ENCODE measurements at places on chromosomes 6 and 20.
A peak's percentile ranks its signal among the peaks of the same experiment; 100 is the strongest.

- H3K36me3 ChIP-seq, result no peaks in the 10 kb centered on the region
- no peak overlapping the region for H3K27ac ChIP-seq
- H3K4me1 ChIP-seq, result peaks cover 24% of the 10 kb centered on the region
- no peak overlapping the region for H3K4me3 ChIP-seq
- H3K27me3 ChIP-seq, result no peaks in the 10 kb centered on the region
Measured at GRCh38 chr6:116165596-116165995, 39.7 kb upstream of the COL10A1 start.

DNA sequence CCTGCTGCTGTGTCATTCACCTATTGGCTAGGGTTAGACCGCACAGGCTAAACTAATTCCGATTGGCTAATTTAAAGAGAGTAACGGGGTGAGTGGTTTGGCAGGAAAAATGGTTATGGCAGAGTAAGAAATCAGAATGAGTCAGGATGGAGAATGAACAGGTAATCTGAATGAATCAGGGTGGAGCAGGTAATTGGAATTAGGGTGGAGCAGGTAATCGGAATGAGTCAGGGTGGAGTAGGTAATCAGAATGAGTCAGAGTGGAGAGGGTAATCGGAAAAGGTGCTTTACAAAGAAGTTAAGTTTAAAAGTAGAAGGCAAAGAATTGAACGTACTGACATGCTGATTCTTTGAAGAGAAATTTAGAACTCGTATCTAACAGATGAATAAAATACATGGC is 11.7 kb downstream of the SLC35A1 start:
- peaks cover 6% of the 10 kb centered on the region for H3K4me1 ChIP-seq
- H3K36me3 ChIP-seq, result no peaks in the 10 kb centered on the region
- no peaks in the 10 kb centered on the region for H3K27me3 ChIP-seq
- no peak for DNase-seq
- no peak overlapping the region for H3K4me3 ChIP-seq

DNA sequence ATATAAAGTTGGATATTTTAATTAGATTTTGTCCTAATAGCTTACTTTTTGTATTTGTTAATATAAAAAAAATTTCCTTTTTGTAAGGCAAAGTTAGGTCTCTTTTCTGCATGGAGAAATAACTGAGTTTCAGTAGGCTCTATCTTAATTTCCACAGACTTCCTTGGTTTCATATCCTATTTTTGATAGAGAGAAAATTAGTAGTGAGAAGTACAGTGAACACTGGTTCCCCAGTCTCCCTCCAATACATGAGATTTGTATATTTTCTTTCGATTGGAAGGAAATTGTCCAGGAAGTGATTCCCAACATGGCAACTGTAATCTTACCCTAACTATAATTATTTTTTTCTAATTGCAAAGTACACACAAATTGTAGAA is 26.4 kb downstream of the TRIM27 start:
- H3K36me3 ChIP-seq, result peaks cover 47% of the 10 kb centered on the region
- peak overlapping the region; percentile 98 for H3K4me3 ChIP-seq
- H3K4me1 ChIP-seq, result peaks cover 14% of the 10 kb centered on the region
- H3K27me3 ChIP-seq, result no peaks in the 10 kb centered on the region

DNA sequence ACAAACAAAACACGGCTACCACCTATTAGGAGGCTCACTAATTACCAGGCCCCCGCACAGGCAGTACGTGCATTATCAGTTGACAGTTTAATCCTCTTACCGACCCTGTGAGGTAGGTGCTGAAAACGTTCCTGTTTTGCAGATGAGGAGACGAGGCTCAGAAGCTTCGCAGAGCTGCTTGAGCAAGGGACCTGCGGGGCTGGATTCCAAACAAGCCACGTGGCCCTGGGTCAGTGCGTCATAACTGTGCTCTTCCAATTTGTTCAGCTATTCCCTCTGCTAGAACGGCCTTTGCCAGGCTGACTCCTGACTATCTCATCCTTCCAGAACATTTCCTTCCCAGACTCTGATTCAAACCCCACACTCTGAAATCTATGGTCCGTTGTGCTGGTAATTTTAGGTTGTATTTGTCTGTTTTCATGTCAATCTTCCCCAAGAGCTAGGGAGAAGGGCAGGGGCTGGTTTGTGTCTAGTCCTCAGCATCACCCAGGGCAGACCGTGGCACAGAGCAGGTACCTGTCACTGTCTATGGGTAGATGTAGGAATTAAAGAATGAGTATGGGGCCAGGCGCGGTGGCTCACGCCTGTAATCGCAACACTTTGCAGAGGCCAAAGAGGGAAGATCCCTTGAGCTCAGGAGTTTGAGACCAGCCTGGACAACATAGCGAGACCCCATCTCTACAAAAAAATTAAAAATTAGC is 28.8 kb upstream of the TLDC2 start:
- DNase-seq, result no peak
- peaks cover 4% of the 10 kb centered on the region for H3K4me1 ChIP-seq
- H3K4me3 ChIP-seq, result no peak overlapping the region
- no peaks in the 10 kb centered on the region for H3K27me3 ChIP-seq
- H3K36me3 ChIP-seq, result no peaks in the 10 kb centered on the region

GRCh38 chr20:8693709-8694108 is 375.2 kb upstream of the PLCB4 start:
- no peak overlapping the region for H3K4me3 ChIP-seq
- no peaks in the 10 kb centered on the region for H3K4me1 ChIP-seq
- peaks cover 4% of the 10 kb centered on the region for H3K36me3 ChIP-seq
- H3K27ac ChIP-seq, result no peak overlapping the region
- no peak for DNase-seq

GRCh38 chr20:22403022-22403631 is 181.2 kb downstream of the FOXA2 start:
- H3K4me1 ChIP-seq, result no peaks in the 10 kb centered on the region
- DNase-seq, result no peak
- H3K4me3 ChIP-seq, result no peak overlapping the region
- H3K27me3 ChIP-seq, result no peaks in the 10 kb centered on the region

DNA sequence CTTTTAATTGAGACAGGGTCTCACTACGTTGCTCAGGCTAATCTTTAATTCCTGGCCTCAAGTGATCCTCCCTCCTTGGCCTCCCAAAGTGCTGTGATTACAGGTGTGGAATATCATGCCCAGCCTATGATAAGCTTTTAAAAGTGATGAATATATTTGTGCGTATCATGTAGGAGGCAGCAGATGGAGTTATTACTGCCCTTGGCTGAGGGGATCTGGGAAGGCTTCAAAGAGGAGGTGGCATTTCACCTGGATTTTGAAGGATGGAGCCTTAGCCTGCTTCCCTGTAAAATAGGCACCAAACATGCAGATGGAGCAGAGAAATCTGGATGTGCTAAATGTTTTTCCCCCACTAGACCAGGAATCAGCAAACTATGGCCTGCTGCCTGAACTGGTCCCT is 10.1 kb downstream of the PIM1 start:
- H3K4me3 ChIP-seq, result peak overlapping the region; percentile 19
- DNase-seq, result no peak
- peaks cover 21% of the 10 kb centered on the region for H3K36me3 ChIP-seq

DNA sequence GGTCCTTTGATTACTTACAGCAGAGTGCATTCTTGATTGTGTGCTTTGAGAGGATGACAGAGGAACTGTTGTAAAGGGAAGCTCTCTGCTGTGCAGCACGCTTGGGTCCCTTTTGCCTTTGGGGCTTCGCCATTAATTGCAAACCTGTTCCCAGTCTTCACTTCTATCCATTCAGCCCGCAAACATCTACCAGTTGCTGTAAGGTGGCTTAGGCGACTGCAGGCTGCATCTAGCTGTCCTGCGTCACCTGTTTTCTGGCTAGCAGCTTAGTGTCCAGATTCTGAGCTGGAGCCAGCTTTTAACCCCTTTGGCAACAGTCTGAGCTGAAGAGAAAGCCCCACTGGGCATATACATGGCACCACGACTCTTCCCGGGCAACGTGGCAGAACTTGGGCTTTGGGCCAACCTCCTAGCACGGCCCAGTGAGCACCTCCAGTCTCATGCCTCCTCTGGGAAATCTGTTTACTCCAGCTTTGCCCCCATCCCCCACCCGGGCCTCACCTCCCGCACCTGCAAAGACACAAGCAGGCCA is 2.5 kb upstream of the FASTKD5 start:
- H3K27ac ChIP-seq, result no peak overlapping the region
- peaks cover 19% of the 10 kb centered on the region for H3K36me3 ChIP-seq
- no peak for DNase-seq
- H3K4me1 ChIP-seq, result peaks cover 25% of the 10 kb centered on the region
- no peak overlapping the region for H3K4me3 ChIP-seq

DNA sequence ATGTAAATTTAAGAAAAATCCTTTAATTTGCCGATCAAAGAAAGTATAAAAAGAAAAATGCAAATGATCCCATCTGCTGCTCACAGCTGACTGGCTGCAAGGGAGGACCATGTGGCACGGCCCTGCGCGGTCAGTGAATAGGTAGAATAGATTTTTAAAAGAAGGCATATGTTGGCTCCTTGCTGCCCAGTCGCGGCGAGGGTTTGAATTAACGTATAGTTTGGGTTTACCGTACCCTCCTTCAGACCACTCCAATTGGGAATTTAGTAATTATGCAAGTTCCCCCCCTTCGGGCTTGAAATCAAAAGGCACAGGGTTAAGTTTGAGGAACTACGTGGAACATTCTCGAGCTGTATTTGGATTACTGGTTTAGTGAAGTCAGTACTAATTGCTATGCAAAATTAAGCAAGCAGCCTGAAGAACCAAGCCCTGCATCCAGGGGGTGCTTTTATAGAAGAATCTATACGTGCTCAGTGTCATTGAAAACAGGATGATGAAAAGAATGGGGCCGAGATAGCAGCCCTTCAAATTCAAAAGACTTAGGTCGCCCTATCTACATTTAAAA is 1.1 kb upstream of the BEND3 start:
- no peak overlapping the region for H3K27ac ChIP-seq
- DNase-seq, result peak; percentile 5
- peaks cover 6% of the 10 kb centered on the region for H3K27me3 ChIP-seq
- peaks cover 8% of the 10 kb centered on the region for H3K4me1 ChIP-seq
- peak overlapping the region; percentile 78 for H3K4me3 ChIP-seq

GRCh38 chr6:41049521-41049920 is 3.5 kb upstream of the APOBEC2 start:
- peaks cover 13% of the 10 kb centered on the region for H3K4me1 ChIP-seq
- no peak overlapping the region for H3K4me3 ChIP-seq
- no peak overlapping the region for H3K27ac ChIP-seq
- no peaks in the 10 kb centered on the region for H3K27me3 ChIP-seq
- DNase-seq, result no peak
- peaks cover 4% of the 10 kb centered on the region for H3K36me3 ChIP-seq

GRCh38 chr6:34656378-34657036 is 40.1 kb downstream of the ILRUN start:
- peaks cover 29% of the 10 kb centered on the region for H3K4me1 ChIP-seq
- peak overlapping the region; percentile 94 for H3K27ac ChIP-seq
- H3K4me3 ChIP-seq, result peak overlapping the region; percentile 86
- DNase-seq, result no peak
- H3K27me3 ChIP-seq, result no peaks in the 10 kb centered on the region

DNA sequence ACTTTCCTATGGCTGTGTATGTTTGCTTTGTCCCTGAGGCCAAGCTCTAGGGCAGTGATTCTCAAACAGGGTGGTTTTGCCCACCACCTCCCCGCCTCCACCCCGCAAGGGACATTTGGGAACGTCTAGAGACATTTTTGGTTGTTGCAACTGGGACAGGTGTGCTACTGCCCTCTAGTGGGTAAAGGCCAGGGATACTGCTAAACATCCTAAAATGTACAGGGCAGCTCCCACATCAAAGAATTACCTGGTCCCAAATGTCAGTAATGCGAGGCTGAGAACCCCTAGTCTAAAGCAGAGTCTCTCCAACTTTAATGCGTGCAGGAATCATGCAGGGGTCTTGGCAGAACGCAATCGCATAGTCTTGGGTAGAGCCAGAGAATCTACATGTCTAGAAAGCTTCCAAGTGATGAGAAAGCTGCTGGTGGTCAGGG is 5.1 kb downstream of the KCNS1 start:
- H3K4me1 ChIP-seq, result no peaks in the 10 kb centered on the region
- no peak overlapping the region for H3K4me3 ChIP-seq
- H3K27ac ChIP-seq, result no peak overlapping the region
- peak; percentile 52 for DNase-seq
- H3K27me3 ChIP-seq, result peaks cover 40% of the 10 kb centered on the region

GRCh38 chr6:151073146-151073545 is 166.6 kb upstream of the AKAP12 start:
- no peak for DNase-seq
- no peaks in the 10 kb centered on the region for H3K4me1 ChIP-seq
- H3K27me3 ChIP-seq, result no peaks in the 10 kb centered on the region
- peaks cover 3% of the 10 kb centered on the region for H3K36me3 ChIP-seq
- H3K4me3 ChIP-seq, result no peak overlapping the region

DNA sequence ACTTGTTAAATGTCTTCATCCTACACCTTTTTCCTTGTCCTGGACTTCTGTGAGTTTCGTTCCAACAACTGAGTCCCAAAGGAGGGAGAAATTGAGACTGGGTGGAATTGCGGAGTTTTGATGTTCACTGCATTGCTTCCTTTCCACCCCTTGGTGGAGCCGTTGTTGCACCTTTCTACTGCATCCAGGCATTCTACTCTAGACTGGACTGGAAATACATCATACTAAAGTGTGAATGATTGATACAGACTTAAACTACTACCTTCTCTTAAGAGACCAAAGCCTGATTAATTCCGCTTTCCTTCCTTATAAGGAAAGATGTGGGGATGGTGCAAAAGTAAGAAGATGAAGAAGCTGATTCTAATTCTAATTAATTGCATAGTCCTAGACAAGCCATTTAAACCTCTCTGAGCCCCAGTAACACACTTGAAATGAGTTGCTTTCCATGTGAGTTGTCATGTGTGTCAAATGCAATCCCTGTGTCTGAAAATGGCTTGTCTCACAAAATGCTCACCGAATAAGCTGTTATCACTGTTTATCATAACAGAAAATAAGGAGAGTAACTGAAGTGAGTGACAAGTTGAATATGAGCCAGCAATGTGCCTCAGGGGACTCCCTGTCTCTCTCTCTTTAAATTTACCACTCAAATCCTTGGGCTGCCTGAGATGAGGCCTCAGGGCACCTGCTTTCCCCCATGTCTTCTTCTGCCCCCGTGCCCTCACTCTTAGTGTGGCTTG is 338.3 kb upstream of the CHD6 start:
- no peak for DNase-seq
- H3K4me3 ChIP-seq, result no peak overlapping the region
- H3K27me3 ChIP-seq, result no peaks in the 10 kb centered on the region
- H3K4me1 ChIP-seq, result no peaks in the 10 kb centered on the region
- H3K27ac ChIP-seq, result no peak overlapping the region

- H3K4me3 ChIP-seq, result no peak overlapping the region
- no peaks in the 10 kb centered on the region for H3K4me1 ChIP-seq
- no peak for DNase-seq
- H3K36me3 ChIP-seq, result no peaks in the 10 kb centered on the region
Measured at GRCh38 chr6:138372711-138373463, 4.8 kb upstream of the SMIM28 start.

GRCh38 chr6:151847064-151847463 is 39.6 kb downstream of the ESR1 start:
- no peaks in the 10 kb centered on the region for H3K27me3 ChIP-seq
- no peaks in the 10 kb centered on the region for H3K4me1 ChIP-seq
- no peak for DNase-seq
- no peaks in the 10 kb centered on the region for H3K36me3 ChIP-seq
- no peak overlapping the region for H3K27ac ChIP-seq
- H3K4me3 ChIP-seq, result no peak overlapping the region

GRCh38 chr6:109713097-109713496 is 22.0 kb downstream of the FIG4 start:
- no peak for DNase-seq
- H3K27me3 ChIP-seq, result no peaks in the 10 kb centered on the region
- peaks cover 5% of the 10 kb centered on the region for H3K36me3 ChIP-seq
- no peak overlapping the region for H3K4me3 ChIP-seq

GRCh38 chr6:53761036-53761435 is 33.8 kb upstream of the LRRC1 start:
- H3K27me3 ChIP-seq, result peaks cover 30% of the 10 kb centered on the region
- no peaks in the 10 kb centered on the region for H3K36me3 ChIP-seq
- no peak overlapping the region for H3K27ac ChIP-seq
- no peaks in the 10 kb centered on the region for H3K4me1 ChIP-seq

All from effector memory CD8-positive, alpha-beta T cell (primary cell).